ENCODE measurements at places on chromosomes 6 and 20.

- no peak for DNase-seq
These were observed 538.5 kb upstream of the JAG1 start for GRCh38 chr20:11212272-11212671.

DNA sequence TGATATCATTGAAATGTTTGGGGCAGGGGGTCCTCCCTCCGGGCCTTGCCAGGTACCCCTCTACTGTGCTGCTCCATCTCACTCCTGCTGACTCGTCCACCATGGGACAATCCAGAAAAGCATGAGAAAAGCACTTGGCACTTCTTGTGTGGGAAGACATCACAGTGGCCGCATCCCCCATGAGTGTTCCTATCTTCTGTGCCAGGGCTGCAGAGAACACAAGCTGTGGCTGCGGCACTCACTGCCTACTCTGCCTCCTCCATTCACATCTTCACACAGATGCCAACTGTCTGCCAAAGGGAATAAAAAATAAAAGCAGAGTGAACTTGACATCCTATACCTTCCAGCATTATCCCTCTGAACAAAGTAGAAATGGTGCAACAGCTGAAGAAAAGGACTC, 117.4 kb upstream of the PROKR2 start:
- no peak for DNase-seq

DNA sequence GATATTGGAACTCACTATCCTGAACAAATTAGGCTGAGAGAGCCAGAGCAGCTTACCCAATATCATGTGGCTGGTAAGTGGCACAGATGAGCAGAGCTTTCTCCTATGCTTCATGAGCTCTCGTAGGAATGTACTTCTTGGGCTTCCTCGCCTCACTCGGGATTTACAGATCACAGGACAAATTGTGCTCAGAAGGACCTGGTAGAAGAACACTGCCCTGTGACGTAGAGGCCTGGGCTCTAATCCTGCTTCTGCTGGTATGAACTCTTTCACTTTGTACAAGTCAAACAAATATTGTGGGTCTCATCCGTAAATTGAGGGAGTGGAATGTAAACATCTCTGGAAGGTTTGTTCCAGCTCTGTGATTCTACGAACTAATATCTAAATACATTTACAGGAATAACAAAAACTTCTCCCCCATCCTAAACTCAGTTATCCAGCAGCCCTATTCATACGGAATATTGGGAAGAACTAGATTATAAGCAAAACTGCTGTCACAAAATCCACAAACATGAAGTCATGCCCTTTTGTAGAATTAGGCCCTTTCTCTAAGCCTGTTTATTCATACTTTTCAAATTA, 187.6 kb downstream of the CLIC5 start:
- no peak for DNase-seq

DNA sequence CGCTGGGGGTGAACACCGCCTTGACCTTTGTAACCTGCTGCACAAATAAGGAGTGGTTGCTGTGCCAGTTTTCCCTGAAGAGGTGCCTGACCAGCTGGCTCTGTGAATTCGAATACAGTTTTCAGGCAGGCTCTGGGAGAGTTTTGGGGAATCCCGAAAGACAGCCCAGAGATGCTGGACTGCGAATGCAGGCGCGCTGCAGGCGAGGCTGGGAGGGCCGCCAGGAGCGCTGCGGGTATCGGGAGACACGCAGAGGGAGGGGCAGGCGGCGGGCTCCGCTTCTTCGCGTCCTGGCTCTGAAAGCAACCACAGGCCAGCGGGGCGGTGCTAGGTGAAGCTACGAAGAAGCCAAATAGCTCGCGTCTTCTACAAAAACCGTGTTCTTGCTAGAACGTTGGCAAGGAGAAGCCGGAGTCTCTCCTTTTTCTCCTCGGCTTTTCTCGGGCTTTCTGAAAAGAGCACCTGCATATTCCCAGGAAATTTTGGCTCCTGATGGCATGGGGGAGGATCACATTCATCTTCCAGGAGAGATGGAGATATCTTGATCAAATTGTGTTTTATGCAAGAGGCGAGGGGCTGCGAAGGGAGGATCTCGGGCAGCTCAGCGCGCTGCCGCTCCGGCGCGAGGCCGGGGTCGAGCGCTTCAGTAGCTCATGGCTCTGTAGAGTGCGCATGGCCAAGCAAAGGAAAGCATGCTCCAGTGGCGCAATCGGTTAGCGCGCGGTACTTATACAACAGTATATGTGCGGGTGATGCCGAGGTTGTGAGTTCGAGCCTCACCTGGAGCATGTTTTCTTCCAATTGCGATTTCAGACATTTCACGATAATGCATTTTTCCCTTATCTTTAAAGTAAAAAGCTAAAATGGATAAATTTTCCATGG, 158.1 kb upstream of the ZNF184 start:
- DNase-seq: no peak

GRCh38 chr6:4912559-4912958, 91.3 kb downstream of the RPP40 start:
- DNase-seq: no peak
